H1 (cell line): ENCODE measurements at places on chromosomes 1 and 21. TPM values are rescaled to one million over a fixed set of nuclear protein-coding genes. Genes with fewer than 3 reads are reported as not detected.

The OR6N1 gene
- total RNA-seq, result not detected in 2 replicates

DNA sequence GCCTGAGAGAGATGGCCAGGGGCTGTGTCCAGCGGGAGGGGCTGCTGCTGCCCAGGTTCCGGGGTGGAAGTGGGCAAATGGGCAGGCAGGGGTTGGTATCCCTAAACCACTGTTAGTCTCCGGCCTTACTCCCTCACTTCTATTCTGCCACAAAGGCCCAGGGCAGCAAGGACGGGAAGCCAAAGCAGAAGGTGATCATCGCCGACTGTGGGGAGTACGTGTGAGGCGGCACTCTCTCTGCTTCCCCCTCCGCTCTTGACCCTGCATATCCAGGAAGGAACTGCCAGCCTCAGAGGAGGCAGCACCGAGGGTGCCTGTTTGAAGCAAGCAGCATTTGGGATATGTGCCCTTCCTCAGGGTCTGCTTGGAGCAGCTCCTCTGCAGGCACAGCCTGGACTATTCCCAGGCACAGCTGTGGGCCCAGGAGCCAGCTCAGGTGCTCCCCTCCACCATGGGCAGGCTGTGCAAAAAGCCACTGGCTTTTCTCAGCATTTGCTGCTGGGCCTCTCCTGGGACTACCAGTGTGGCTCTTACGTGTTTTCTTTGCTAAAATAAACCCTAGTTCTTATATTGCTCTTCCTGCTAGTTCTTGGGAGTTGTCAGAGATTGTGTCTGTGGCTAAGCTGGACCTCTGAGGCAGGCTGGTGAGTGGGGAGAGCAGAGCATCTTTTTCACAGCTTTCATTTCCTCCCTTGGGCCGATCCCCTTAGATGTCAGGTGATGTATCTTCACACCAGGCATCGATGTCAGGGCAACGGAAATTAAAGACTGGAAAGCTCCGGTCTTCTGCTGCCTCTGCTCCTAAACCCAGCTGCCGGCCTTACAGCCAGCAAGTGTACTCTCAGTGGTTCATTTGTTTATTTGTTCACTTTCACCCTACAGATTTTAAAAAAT lies 14.7 kb downstream of the PPIE start:
- no peak for DNase-seq

The FASLG gene
- not detected in 2 replicates for total RNA-seq

DNA sequence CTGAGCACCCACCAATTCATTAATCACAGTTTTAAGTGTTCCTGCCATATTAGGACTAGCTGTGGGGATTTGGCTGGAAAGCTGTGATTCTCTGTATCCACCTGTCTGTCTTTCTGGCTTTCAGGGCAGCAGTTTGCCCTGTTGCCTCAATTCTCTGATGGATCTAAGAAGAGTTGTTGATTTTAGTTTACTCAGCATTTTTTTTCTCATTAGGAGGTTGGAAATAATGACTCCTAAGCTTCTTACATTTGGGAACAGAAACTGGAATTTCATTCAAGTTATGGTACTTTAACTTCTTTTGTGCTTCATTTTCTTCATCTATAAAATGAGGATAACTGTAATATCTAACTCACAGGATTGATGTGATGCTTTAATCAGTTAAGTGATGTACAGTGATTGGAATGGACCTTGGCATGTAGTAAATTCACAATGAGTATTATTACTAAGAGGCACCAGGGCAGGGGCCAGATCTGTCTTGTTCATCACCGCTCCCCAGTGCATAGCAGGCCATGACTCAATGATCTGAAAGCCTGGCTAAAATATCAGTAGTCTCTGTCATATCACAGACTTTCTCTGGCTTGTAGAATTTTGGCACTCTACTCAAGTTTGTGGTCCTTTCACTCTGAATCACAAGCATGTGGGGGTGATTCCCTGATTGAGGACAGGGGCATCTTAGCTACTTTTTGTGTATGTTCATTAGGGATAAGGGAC lies 51.4 kb upstream of the GREM2 start:
- no peak for DNase-seq

DNA sequence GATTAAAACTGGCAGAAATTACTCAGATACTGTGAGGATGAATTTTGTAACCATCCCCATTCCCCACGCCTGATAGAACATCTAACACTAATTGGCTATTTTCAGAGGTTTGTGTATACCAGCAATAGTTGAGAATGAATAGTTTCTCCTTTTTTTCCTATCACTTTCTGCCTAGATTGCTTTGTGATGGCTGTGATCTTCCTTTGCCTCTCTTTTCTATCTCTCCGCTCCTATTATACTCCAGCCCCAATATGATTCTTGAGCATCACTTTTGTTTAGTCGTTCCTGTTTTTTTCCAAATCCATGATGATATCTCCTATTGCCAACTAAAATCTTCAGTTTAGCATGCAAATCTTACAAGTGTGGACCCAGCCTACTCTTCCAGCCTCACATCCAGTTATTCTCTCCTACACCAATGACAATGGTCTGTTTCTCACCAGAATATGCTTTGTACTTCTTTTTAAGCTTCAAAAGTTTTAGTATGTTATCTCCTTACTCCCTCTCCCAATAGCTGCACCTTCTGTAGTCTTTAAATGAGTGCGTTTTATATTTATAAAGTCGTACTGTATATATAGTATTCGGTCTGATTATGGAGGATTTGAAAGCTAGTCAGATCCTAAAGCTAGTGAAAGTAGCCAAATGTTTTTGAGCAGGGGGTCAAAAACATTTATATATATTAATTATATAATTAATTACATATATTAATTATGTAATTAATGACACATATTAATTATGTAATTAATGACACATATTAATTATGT lies 25.2 kb downstream of the MAGI3 start:
- no peak for DNase-seq

DNA sequence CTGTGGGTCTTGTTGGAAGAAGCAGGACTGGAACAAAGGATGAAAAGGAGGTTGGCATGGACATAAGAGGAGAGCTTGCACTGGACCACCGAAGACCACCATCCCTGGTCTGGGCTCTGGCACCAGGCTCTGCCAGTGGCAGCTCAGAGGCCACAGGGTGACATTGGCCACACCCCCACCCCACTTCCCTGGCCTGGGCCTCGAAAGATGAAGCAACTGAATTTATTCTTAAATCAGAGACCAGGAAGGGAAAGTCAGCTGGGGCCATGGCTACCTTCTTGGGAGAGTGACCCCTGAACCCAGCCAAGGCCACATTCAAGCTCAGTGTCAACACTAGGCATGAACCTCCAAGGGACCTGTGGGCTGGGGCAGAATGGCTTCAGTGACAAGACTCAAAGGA lies 4.0 kb downstream of the KLHDC7A start:
- DNase-seq, result no peak

DNA sequence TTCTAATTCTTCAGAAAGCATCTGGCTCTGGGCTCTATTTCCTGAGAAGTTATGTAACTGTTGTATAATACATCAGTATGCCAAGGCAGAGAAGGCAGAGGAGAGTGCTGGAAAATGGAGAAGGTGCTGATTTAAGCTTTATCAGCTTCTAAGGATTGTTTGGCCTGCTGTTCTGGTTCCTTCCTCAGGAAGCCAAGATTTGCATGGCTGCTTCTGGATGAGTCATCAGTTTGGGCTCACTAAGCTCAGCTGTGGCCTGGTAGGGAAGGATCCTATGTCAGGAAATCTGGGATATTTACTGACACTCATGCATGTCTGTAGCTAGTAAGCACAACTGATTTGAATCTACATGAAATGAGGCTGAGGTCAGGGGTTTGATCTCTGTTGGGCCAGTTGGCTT lies 73.2 kb upstream of the ADGRL4 start:
- DNase-seq, result no peak

GRCh38 chr1:34750610-34751009 lies 4.2 kb upstream of the GJB5 start:
- DNase-seq, result no peak

The HTR6 gene
- total RNA-seq, result 0.69 and 0.76 TPM in 2 replicates

GRCh38 chr1:211037095-211037494 lies 96.9 kb downstream of the KCNH1 start:
- no peak for DNase-seq

DNA sequence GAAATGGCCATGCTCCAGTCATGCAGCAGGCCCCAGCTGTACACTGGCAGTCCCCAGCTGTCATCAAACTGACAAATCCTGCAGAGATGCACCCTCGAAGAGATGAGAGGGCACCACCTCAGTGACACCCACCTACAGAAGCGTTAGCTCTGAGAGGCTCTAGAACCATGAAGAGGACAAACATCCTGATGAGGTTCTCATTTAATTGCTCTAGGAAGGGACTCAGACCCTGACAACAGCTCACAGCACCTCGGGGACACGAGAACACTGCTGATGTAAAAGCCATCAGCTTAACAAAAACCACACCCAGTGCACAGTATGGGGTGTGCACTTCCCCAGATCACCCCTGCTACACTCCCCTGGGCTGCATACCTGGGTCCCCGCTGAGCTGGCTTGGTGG lies 3.4 kb downstream of the ZNF496 start:
- no peak for DNase-seq

The DCAF8 gene
- total RNA-seq, result 110 and 113 TPM in 2 replicates

GRCh38 chr1:227136210-227136820 lies 182.0 kb downstream of the CDC42BPA start:
- DNase-seq, result no peak

The CELA2B gene
- total RNA-seq, result not detected in 2 replicates

The MAP3K7CL gene
- total RNA-seq, result not detected in 2 replicates

The FLG2 gene
- total RNA-seq, result not detected in 2 replicates

- DNase-seq, result no peak
Measured at GRCh38 chr1:77100875-77101274, 118.4 kb downstream of the PIGK start.

The DMBX1 gene
- 0.30 TPM in 1 of 2 replicates, not detected in the other for total RNA-seq

- no peak for DNase-seq
Measured at GRCh38 chr1:163291461-163291860, 30.3 kb upstream of the NUF2 start.

DNA sequence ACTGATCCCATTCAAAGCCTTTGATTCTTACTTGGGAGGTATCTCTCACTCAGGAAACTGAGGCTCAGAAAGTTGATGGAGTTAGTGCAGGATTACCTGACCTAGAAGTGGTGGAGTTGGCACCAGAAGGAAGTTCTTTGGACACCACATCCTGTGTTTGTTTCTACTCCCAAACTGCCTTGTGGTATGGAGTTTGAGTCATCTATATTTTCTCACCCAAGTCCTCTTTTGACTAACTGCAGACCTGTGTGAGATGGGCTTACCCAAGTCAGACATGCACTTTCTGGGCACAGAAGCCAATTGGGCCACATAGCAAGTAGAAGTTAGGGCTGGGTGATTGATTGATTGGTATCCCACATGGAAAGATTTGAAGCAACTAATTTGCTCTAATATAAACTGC lies 36.1 kb downstream of the FGGY start:
- no peak for DNase-seq

The NEK2 gene
- total RNA-seq, result 19.7 and 22.9 TPM in 2 replicates

The SORT1 gene
- 67.4 and 69.6 TPM in 2 replicates for total RNA-seq

GRCh38 chr1:30328100-30328370 lies 395.4 kb downstream of the MATN1 start:
- DNase-seq, result peak; percentile 13

DNA sequence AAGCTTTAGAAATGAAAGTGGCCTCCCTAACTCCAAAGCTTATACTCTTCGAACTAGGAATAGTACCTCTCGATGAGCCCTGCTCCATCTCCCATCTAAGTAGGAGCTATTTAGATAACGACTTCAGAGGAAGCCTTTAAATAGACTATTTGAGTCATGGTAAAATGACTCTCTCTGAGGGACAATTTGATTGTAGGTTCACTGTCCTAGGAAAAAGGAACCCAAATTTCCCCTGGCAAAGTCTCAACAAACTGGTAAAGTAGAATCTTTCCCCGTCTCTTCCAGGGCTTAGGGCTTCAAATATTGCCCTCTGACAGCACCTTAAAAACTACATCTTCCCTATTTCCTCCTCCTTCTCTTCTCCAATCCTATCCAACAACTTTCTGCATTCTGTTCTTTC lies 2.0 kb upstream of the FCER1A start:
- no peak for DNase-seq

The C1orf35 gene
- 19.9 and 22.5 TPM in 2 replicates for total RNA-seq

The GADD45A gene
- 15.5 and 15.6 TPM in 2 replicates for total RNA-seq

The SPRR2F gene
- 1.0 and 1.1 TPM in 2 replicates for total RNA-seq

DNA sequence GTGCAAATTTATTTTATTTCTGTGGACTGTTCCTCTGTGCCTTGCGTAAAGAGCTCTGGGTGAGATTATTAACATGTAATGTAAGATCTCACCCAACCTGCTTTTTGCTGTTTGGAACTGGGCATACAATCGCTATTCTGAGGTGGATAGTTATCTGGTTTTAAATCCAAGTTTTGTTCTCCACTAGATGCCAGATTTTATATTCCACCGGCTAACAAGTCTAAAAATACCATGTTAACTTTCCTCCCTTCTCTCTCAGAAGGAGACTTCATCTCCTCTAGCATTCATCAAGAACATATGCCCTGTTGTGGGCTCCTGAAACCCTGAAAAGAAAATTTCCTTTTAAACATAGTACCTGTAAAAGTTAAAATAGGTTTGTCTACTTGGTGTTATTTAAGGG lies 56.4 kb downstream of the C1orf21 start:
- no peak for DNase-seq

GRCh38 chr1:9654834-9655723 lies 3.5 kb downstream of the PIK3CD start:
- DNase-seq, result no peak
